Skin of body (tissue), 3 donors: ENCODE measurements at places on chromosomes 5 and 9. TPM values are rescaled to one million over a fixed set of nuclear protein-coding genes. Genes with fewer than 3 reads are reported as not detected.

DNA sequence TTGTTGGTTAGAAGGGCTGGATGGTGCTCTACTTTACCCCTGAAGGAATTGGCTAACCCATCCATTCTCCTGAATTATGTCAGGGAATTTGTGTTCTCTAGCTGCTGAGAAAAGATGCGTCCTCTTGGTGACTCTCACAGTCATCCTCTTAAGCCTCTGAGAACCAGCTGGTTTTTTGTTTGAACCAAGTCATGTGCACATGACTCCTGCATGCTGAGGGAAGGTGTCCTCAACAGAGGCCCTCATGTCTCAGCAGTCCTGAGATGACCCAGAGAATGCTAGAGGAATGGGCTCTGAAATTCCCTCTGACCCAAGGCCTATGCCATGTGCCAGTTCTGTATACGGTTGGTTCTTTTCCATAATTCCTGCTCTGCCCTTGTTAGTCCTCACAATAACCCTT lies 10.4 kb upstream of the C5orf63 start:
- DNase-seq, result no peak

DNA sequence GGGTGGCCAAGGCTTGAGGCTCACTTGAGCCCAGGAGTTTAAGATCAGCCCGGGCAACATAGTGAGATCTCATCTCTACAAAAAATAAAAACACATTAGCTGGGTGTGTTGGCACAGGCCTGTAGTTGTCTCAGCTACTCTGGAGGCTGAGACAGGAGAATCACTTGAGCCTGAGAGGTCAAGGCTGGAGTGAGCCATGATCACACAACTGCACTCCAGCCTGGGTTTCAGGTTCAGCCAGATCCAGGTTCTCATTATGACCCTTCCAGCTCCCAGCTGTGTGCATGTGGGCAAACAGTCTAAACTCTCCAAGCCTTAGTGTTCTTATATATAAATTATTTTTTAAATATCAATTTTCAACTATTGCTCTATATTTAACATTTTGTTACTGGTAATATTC lies 67.9 kb downstream of the ALDH7A1 start:
- no peak for DNase-seq

GRCh38 chr9:129720865-129721545 lies 31.8 kb downstream of the PTGES start:
- DNase-seq, result no peak

- peak; percentile 68 for DNase-seq
Observed at GRCh38 chr9:95505717-95506427, 10.9 kb downstream of the PTCH1 start.

- no peak for DNase-seq
Observed at GRCh38 chr9:83287021-83287420, 224.1 kb upstream of the RASEF start.

The IL13 gene
- 0.10 TPM for total RNA-seq
